ENCODE measurements at places on chromosomes 3 and 15.

- no peak for DNase-seq
Measured at GRCh38 chr15:49215768-49216739, 46.0 kb downstream of the GALK2 start.

DNA sequence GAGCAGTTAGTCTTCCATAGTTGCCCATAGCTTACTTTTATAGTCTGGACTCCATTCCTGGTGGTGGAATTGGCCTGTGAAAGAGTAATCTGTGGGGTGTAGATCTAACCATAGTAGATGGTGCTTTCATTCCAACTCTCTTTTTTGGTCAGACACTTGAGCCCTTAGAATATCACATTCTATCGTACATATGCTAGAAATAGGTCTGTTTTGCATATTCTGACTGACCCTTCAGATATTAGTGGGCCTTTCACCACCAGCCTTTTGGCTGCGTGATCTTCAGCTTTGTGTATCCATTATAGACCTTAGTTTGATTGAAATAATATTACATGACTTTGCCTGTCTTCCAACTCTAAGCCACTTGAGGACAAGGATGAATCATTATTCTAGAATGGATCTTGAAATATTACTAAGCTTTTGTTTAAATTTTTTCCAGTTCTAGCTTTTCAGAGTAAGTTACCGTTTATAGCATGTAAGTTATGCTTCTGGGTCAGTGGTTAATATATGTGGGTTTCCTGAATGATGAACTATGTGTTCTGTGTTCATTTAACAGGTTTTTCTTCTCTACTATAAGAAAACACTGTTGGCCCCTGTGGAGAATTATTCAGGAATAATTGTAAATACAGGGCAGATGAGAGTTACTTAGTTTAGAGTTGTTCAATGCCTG, 8.7 kb downstream of the RAB7A start:
- DNase-seq: no peak

- DNase-seq: no peak
Measured at GRCh38 chr3:144350125-144350524, 378.5 kb downstream of the DIPK2A start.

DNA sequence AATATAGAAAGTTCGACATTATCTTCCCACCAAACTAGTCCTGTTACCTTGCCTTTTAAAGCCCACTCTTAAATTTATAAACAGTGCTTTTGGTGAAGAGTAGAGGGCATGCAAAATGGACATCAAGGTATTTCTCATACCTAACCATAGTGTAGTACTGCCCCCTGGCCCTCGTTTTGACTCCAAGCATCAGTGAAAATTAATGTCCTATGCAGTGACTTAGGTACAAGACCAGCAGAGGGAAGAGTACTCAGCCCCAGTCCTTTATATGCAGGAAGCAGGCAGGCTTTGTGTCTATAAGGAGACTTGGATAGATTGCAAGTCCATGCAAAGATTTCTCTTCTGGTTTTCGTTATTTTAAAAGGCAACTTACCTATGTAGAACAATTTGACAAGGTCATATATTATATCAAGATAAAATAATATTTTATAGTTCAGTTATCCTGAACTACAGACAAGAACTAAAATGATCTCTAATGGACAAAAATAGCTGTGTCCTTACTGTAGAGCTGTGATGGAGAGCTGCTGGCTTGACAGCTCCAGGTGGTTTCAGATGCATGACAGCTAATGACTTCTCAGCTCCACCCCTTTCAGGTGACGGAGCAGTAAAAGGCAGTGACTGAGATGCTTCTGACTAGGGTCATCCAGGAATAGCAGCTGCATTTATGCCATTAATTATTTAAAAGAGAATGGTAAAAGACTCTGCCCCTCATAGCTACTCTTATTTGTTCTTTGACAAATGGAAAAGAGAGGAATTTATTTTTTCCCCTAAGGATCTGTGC, 646.1 kb downstream of the SQOR start:
- DNase-seq: no peak

DNA sequence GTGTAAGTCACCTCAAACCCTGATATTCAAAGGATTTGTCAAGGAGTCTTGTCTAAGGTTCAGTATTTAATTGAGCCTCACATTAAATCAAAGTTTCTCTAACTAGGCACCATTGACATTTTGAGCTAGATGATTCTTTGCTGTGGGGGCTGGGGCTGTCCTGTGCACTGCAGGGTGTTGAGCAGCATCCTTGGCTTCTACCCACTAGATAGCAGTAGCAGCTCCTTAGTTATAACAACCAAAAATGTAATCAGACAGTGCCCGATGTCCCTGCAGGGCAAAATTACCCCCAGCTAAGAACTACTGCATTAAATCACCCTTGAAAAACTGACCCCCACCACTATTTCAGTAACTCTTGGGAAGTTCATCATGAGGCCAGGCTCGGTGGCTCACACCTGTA, 17.3 kb upstream of the ATP13A3 start:
- DNase-seq: no peak

DNA sequence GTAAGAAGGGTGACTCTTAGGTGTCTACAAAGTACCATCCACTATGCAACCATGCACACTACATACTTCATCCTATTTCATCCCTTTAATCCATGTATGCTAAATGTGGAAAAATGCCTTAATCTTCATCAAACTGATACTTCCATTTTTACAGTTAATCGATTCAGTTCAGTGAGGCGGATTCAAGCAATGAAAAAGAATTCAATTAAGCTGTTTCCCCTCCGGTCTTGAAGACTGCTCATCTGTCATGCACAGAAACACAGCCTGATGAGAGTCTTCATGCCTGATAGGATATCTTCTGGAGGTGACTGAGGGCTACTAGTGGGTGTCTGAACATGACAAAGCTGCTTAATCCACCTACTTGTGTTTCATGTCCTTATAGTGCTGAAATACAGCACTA, 270.6 kb upstream of the ALCAM start:
- DNase-seq: no peak

DNA sequence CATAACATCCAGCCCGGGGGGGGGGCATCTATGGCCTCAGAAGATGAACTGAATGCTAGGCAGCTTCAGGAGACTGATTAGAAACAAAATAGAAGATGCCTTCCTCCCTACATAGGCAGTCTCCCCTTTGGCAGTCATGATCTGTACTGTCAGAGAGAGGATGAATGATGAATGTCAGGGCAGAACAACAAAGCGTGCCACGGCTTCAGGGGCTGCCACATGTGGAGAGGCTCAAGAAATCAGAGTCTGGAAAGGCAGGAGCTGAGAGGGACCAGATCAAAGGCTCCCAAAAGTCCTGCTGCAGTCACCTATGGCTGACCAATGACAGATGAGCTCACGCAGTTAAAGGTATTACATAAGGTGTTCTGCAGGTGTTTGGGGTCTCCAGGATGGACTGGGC, 180.4 kb downstream of the UACA start:
- DNase-seq: no peak

DNA sequence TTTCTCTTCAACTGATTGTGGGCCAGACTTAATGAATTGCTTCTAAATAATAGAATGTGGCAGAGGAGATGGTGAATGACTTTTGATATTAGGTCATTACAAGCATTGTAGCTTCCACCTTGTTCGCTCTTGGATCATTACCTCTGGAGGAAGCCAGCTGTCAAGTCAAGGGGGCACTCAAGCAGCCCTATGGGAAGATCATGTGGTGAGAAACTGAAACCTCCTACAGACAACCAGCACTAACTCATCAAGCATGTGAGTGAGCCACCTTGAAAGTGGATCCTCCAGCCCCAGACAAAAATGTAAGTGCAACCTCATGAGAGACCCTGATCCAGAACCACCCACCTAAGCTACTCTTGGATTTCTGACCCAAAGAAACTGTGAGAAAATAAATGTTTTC, 109.8 kb upstream of the TBC1D5 start:
- DNase-seq: no peak

DNA sequence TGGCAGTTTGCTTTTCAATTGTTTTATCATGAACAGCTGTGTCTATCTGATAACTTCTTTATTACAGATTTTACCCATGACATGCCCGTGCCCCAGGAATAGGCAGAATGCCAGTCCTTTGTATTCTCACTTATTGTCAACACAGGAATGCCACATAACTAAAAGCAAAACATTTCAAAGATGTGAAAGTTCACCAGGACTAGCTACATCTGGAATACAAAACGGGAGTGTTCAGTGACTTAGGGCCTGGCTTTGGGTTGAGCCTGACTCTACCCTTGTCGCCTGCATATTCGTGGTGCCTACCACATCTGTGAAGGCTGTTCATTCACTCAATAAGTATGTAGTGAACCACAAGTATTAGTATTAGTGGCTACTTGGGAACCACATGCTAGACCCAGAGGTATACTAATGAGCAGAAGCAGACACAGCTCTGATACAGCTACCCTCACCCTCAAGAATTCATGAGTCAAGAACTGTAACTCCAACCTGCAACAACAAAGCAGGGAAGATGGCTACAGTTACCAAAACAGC, 2.9 kb downstream of the TNFSF10 start:
- no peak for DNase-seq

DNA sequence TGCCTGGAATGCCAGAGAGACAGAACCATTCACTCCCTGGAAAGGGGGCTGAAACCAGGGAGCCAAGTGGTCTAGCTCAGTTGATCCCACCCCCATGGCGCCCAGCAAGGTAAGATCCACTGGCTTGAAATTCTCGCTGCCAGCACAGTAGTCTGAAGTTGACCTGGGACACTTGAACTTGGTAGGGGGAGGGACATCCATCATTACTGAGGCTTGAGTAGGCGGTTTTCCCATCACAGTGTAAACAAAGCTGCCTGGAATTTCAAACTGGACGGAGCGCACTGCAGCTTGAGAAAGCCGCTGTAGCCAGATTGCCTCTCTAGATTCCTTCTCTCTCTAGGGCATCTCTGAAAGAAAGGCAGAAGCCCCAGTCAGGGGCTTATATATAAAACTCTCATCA, 310.7 kb upstream of the DPPA4 start:
- no peak for DNase-seq

GRCh38 chr3:162602619-162603018, 1106.0 kb downstream of the OTOL1 start:
- DNase-seq: no peak
